Activated CD4-positive, alpha-beta T cell treated with anti-CD3 and anti-CD28 coated beads, Interleukin-2, amount 50 U/mL, for 24 hours (primary cell): ENCODE measurements at places on chromosomes 13 and 19.

DNA sequence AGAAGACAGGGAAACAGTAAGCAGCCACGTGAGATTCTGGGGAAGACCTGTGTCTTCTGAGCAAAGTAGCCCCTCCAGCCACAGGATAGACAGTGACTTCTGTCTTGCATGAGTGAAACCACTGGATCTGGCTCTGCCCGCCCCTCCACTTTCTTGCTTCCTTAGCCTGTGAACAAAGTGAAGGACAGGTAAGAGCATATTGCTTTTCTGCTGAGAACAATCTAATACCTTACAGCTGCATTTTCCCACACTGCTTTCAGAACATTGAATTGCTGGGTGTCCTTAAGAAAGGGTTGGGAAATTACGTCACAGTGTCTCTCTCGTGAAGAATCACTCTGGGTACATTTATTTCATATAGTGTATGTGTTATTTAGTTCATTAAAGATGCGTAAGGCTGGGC lies 11.1 kb downstream of the SLC25A15 start:
- no peak for DNase-seq

DNA sequence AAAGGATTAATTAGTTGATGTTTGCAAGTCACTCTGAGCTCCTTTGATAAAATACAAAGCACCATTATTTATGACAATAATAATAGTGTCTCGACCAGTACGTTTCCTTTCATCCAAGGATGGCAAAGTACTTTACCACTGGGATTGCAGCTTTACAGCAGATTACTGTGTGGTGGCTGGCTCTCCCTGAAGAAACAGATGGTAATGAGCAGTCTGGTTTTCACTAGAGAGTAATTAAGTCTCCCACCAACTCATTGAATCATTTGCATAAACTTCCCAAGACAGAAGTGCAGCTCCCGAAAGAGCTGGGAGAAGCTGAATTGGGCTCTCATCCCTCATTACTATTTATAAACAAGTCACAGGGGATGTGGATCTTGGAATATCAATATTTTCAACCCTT lies 48.7 kb downstream of the KLF5 start:
- no peak for DNase-seq

- DNase-seq, result no peak
Measured at GRCh38 chr13:93715866-93716265, 489.3 kb downstream of the GPC6 start.

DNA sequence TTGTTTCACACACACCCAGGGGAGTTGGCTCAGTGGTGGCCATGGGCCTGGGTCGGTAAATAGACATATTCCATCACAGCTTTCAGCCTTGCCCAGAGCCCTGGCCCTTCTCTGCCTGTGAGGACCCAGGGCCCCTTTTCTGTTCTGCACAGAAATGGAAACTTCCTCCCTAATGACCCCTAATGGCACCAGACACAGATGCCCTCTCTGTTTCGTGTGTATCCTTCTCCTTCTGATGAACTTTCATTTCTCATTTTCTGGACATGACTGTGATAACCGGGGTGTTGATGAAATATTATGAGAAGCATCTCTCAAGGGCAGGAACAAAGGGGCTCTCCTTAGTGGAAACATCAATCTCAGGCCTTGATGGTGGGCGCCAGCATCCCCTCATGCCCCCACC lies 12.8 kb downstream of the LILRA1 start:
- no peak for DNase-seq

DNA sequence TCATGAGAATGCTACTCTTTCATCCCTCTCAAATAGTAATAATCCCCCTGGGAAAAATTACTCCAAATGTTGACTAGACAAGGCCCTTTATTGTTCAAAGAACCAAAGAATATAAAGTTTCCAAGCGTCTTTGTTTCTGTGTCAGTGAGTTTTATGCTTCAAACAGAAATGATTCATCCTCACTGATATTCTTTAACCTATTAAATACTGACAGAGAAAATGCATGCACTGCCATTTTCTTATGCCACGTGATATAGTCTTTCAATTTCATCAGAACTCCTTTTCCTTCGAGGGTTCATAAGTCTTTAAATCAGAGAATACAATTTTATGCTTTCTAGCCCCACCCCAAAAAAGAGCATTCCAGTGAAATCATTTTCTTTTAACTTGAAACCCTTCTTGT lies 211.6 kb downstream of the SHISA2 start:
- no peak for DNase-seq

- DNase-seq, result no peak
Measured at GRCh38 chr13:32894589-32895001, 121.6 kb upstream of the KL start.

DNA sequence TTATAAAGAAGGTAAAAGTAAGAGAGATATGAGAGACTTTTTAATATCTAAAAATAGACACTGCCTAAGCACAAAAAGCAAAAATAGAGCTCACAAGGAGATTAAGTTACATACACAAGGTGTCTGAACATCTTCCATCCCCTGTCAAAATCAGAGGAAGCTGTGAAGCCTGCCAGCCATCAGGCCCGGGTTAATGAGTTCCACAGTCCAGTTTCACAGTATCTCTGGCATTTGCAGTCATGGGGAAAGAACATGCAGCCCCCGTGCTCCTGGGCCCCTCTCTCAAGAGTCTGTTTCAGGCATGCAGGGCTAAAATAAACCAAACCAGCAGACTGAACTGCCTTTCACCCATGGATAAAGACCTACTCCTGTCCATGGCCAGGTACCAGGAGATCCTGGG lies 79.2 kb downstream of the TBC1D4 start:
- no peak for DNase-seq

DNA sequence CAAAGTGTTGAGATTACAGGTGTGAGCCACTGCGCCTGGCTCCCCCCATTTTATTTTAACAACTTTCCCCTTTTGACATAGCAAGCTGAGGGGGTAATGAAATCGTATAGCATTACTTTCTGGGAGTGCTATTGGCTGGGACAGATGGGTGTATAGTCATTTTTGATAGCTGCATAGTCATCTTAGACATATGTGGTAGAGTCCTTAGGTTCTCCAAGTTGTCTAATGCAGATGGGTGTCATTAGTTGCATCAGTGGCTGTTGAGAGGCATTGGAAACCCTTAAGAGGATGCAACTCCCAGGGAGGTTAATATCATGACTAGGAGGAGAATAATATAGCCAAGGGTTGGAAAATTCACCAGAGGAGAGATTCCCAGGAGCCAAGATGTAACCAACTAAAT lies 28.6 kb upstream of the PNMA8B start:
- no peak for DNase-seq

DNA sequence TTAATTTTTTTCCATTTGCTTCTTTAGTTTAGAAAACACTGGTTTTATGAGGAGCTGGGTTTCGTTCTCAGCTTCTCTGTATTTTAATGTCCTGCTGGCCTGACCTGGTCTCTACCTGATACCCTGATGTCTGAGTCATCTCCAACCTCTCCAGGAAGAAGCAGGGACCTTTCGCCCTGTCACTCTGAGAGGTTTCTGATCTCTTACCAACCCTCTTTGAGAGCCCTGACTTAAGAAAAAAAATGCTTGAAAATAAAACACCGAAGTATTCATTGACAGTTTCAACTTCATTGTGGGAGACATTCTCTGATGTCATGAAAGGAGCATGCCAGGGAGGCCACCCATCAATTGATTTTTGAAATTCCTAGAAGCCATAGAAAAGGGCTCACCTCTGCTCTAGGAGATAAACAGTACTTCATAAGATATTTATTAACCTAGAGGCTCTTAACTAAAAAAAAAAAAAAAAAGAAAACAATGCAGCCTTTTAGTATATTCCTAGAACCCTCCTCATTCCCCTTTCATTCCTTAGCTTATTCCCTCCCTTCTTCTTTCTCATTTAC lies 234.8 kb downstream of the ENOX1 start:
- no peak for DNase-seq

DNA sequence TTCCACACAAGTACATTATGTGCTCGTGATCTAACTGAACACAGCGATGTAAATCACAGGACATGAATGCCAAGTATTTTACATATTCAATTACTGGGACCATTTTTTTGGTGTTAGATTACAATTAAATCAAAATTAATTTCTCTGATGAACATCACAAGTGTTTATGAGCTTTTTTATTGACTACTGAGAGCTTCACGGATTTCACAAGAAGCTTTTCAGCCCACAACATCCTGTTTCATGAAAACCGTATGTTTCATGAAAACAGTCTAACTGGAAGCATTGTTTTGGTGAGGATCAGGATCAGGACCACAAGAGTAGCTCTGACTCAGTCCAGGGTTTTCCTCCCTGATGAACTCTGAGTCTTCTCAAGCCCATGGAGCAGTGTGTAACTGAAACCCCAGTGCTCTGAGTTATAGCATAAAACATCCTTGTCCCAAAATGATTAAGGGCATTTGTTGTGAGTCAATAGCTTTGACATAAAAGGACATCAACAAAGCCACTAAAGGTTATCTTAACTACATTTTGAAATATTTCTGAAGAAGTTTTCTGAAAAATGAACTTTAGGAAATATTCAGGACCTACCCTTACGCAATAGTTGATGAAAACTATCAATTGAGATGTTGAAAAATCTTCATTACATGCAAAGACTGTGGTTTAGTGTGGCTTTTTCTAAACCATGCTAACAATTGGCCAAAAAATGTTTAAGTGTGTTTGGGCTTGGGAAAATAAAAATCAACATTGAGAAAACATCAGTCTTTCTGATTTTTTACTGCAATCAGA lies 49.3 kb downstream of the UFM1 start:
- no peak for DNase-seq

GRCh38 chr19:49855676-49856573 lies 5.0 kb downstream of the PTOV1 start:
- no peak for DNase-seq

DNA sequence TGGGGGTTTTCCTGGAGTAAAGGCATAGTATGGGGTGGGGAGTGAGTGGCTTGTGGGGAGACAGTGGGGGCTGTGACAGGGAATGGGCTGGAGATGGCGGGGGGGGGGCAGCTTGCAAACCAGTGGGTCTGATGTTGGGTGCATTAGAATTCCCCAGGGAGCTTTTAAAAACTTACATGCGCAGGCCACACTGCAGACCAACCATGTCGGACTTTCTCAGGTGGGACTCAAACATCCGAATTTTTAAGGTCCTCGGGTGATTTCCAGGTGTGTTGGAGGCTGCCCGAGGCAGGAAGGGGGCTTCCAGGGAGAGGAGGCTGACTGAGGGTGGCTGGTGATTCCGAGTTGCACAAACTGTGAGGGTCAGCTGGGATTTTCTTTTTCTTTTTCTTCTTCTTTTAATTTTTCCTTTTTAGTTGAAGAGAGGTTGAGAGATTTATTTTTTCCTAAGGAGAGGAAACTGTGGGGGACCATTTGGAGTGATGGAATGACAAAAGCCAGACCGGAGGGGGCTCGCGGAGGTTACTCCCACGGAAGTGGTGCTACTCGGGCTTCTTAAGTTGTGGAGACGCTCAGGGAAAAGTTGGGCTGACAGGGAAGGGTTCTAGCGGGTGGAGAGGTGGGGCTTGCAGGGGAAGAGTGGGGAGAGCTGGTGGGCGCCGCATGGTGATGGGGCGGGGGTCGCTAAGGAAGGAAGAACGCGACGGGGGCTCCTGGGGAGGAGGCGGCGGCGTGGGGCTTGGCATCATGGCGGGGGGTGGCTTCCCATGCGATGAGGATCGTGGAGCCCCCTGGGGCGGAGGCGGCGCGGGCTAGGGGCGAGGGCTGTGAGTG lies 997 bp upstream of the CACNG8 start:
- DNase-seq, result no peak

- peak; percentile 100 for DNase-seq
Measured at GRCh38 chr19:45178262-45179071, at the start of gene BLOC1S3. BLOC1S3 (plus strand) TSS chr19:45178784; CDS start chr19:45179297, 513 bp downstream.

- no peak for DNase-seq
Measured at GRCh38 chr19:7540761-7541474, 5.4 kb downstream of the PNPLA6 start.

- DNase-seq, result no peak
Measured at GRCh38 chr13:71374471-71375049, 492.4 kb downstream of the DACH1 start.

GRCh38 chr13:27792393-27793218 lies at the start of gene GSX1:
GSX1 (plus strand) TSS chr13:27792483; CDS start chr13:27792691, 208 bp downstream.
- DNase-seq, result peak; percentile 15

GRCh38 chr19:4847190-4847973 lies 15.9 kb upstream of the TICAM1 start:
- no peak for DNase-seq

- no peak for DNase-seq
Measured at GRCh38 chr19:5230730-5231555, 109.7 kb downstream of the PTPRS start.

- no peak for DNase-seq
Measured at GRCh38 chr13:26442541-26442940, 114.9 kb upstream of the WASF3 start.

GRCh38 chr13:110690516-110690915 lies 15.4 kb downstream of the CARS2 start:
- DNase-seq, result no peak

- DNase-seq, result no peak
Measured at GRCh38 chr19:28615966-28616365, 597.0 kb downstream of the UQCRFS1 start.

GRCh38 chr13:73417012-73417615 lies 358.3 kb downstream of the KLF5 start:
- DNase-seq, result no peak

DNA sequence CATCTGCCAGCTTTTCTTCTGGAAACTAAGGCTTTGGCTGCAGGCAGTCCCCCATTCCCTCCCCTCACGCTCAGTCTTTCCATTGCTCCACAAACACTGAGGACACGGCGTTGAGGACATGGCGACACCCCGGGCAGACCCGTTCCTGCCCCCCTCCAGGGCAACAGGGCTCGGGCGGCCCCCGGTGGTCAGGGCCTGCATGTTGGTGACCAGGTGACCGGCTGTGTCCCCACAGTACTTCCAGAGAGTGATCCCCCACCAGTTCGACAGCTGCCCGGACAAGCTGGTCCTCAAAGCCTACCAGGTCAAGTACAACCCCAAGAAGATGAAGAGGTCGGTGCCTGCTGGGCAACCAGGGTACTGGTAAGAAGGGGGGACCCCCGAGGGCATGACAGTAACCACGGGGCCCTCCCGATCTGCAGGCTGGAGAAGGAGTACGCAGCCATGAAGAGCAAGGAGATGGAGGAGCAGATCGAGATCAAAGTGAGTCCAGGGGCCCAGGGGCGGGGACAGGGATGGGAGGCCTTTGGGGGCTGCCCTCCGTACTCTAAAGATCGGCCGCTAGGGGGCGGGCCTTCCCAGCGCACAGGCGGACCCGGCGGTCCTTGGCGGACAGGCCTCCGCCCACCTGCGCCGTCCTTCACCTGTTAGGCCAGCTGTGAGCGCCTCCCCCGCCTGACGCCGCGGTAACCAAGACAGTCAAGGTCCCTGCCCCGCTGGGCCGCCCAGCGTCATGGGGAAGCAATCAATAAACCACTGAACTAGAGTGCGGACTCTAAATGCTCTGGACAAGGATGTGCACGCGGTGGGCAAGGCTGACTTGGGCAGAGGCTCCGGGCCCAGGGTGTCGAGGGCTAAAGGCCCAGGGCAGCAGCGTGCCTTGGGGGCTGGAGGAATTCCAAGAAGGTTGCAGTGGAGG lies 21.1 kb downstream of the PRR36 start:
- peak; percentile 40 for DNase-seq

GRCh38 chr13:24267801-24268200 lies 41.6 kb upstream of the C1QTNF9 start:
- no peak for DNase-seq

- no peak for DNase-seq
Measured at GRCh38 chr13:57558051-57558467, 73.5 kb upstream of the PCDH17 start.

GRCh38 chr19:41225238-41226052 lies 6.4 kb downstream of the AXL start:
- DNase-seq, result peak; percentile 44
